ENCODE measurements at places on chromosomes 6 and 20.

GRCh38 chr6:30002871-30003270, 58.2 kb upstream of the POLR1H start:
- no peak for DNase-seq

DNA sequence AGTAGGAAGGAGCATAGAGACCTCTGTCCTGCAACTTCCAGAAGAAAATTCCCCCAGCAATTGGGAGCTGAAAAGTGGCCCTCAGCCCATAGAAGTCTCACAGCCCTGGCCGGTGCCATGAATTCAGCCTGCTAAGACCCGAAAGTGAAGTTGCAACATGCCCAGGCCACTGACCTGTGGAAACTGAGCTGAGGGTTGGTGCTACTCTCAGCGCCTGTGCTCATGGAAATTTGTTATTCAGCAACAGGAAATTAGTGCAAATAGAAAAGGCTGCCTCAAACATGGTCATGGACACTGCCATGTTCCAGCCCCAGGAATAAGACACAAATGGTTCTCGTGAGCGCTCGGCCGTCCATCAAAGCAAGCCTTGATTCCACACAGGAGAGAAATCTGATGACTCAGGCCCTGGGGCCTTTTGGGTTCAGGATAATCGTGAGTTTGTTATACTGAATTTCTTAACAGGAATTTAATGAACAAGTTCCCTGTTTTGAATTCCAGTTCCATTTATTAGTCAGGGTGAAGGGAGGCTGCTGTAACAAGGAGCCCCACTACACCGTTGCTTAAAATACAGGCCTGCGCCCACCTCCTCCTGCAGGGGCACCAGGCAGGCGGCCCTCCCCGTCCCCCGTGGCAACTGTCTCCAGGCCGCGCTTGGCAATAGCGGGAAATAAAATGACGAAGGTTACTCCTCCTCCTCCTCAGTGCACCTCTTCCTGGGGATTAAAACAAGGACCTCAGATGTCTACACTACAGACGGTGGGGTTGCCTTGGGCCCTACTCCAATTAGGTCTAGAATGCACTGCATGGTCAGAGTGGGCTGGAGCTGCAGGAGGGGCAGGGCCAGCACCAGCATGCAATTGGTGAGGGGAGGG, 152.9 kb downstream of the ERMARD start:
- no peak for DNase-seq

- no peak for DNase-seq
Observed at GRCh38 chr6:41730531-41731436, 4.6 kb downstream of the TFEB start.

- no peak for DNase-seq
Observed at GRCh38 chr20:54633374-54634355, 158.3 kb downstream of the DOK5 start.

DNA sequence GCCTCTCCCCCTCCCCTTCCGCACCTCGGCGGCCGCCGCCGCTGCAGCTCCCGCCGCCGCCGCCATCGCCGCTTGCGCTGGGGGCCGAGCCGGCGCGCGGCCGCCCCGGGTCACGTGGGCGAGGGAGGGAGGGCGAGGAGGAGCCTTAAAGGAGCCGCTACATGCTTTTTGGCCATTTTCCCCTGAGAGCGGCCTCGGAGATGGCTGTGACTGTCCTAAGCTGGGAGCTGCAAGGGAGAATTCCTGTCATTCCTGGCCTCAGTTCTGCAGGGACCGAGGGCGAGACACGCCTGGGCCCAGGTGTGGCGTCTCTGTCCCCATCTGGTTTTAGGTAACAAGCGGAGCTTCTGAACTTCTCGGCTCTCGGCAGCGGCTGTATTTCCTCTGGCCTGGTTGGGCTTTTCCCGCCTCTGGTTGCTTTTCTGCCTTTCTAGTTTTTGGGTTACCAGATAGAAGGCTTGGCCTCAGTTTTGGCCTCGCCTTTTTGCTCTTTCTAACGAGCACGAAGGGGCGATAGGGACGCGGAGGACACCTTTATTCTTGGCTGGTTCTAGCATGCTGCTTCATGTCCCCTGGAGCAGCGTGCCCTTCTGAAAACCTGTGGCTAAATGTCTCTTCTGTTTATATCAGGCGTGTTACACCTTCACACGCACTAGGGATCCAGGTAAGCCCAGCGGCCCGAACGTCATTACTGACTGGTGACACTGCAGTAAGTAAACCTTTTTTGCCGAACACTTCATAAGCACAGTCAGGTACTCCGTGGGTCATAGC, at the start of gene EHMT2:
Gene EHMT2, minus strand, starts transcription at position 87 of the 771 bp plus-strand sequence. Its CDS starts 21 bp downstream, at position 66.
- peak; percentile 94 for DNase-seq

- DNase-seq, result no peak
Observed at GRCh38 chr20:11429168-11429567, 488.5 kb upstream of the BTBD3 start.

- no peak for DNase-seq
Observed at GRCh38 chr6:6008089-6008647, 1.4 kb upstream of the NRN1 start.

DNA sequence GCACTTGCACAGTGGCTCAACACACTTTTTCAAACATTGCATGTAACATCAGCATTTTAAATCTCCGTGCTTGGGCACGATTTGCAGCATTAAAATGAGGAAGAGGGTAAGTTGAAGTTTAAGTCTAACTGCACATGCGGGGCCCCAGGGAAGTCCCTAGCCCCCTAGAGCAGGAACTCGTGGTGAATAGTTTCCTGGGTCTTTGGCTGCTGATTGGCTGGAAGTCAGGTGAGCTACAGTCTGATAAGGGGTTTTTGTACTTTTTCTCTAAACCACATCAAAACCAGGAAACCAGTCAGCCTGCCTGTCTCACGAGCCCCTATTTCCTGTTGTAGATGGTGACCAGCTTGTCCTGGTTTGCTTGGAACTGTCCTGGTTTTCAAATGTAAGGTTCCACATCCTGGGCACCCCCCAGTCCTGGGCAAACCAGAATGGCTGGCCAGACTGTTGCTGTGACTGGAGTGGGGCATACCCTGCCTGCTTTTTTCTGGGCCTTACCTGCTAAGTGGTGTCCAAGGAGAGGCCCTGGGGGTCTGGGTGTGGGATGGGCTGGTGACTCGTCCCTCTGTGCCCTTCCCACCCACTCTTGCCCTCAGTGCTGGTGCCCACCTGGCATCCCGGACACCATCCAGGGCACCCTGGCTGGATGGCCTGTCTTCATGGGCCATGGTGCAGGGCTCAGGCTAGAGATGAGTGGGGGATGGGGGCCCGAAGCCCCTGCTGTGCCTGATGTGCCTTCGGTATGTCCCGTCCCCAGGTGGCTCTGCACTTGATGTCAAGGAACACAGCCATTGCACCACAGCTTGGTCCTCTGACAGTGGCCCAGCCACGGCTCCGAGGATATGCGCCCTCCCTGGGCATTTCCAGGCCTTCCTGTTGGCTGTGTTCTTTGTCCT, 31.8 kb downstream of the SUN5 start:
- DNase-seq, result peak; percentile 13

- no peak for DNase-seq
Observed at GRCh38 chr20:1588533-1589460, 31.0 kb downstream of the SIRPB1 start.

GRCh38 chr6:106714281-106714680, 84.9 kb downstream of the QRSL1 start:
- no peak for DNase-seq

- no peak for DNase-seq
Observed at GRCh38 chr6:42251500-42251899, 33.8 kb upstream of the MRPS10 start.

GRCh38 chr20:42267793-42268384, 649.7 kb upstream of the CHD6 start:
- no peak for DNase-seq

- DNase-seq, result no peak
Observed at GRCh38 chr6:21733311-21733710, 139.8 kb downstream of the SOX4 start.

DNA sequence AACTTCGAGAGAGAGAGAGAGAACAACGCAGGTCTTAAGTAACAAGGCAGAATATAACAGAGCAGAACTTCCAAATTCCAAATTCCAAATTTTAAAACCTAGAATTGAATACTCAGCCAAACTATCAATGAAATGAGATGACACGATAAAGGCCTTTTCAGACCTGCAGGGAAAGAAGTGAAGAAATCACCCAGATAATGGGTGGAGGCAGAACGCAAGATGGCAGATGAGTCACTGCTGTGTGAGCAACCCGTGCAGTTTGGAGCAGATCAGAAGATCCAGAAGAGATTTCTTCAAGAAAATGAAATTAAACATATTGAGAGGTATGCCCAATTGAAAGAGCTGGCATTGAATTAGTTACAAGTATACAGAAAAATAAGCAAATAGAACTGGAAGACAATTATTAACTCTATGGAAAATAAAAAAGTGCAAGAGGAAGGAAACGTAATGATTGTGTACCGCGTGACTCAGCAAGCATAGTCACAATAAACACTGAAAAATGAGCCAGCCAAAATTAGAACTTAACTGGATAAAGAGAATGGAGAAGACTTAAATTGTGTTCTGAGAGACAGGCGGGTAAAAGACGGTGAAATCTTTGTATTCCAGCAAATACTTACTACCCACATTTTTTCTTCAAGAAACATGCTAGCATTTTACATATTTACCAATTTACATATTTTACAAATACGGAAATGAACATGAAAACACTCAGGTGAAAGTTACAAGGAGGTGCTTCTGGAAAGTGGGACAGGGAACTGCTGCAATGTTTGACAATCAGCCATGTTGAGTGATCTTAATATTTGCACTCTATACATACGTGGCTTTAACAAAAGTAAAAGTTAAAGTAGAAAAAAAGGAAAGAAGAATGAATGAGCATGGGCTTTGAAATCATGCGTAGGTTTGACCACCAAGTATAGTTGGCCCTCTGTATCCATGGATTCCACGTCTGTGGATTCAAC, 87.9 kb upstream of the CDYL start:
- DNase-seq, result no peak

- DNase-seq, result peak; percentile 94
Observed at GRCh38 chr6:25017932-25018567, 82.3 kb upstream of the RIPOR2 start.

- peak; percentile 45 for DNase-seq
Observed at GRCh38 chr20:24166123-24166381, 177.5 kb upstream of the GGTLC1 start.

- no peak for DNase-seq
Observed at GRCh38 chr6:142913511-142914047, 31.4 kb downstream of the HIVEP2 start.

DNA sequence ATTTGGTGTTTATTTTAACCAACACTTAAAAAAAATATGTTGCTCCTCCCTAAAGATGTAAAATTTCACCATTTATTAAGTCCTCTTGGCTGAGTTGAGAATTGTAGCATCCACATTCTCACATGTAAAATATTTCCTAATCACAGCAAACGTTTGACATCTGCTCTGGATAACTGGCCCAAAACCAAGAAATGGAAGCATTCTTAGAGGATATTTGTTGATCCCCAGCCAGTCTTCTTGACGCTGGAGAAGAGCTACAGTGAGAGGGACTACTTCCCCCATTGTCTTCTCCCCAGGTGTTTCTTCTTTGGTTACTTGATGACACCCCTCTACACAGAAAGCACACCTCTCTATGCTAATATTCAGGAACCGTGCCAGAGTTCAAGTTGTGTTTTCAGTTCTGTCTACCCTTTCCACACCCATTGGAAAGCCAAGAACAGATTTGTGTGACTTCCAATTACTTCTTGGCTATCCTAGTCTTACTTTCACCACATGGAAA, 454.5 kb upstream of the JAG1 start:
- no peak for DNase-seq

DNA sequence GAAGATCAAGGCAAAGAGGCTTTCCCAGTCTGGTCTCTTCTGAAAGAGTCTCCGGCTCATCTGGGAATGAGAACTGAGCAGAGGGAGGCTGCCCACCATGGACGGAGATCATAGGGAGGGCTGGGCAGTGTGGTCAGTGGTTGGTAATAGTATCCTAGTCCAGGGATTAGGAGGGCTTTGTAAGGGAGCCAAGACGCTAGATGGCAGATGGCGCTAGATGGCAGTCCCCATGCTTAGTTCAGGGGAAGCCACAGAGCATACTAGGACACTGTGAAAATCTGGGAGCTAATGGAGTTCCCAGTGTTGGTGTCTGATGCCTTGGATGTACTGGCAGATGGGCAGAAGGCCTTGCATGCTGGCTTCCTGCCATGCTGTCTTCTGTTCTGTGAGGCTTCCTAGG, 21.7 kb upstream of the DAAM2 start:
- DNase-seq, result no peak

DNA sequence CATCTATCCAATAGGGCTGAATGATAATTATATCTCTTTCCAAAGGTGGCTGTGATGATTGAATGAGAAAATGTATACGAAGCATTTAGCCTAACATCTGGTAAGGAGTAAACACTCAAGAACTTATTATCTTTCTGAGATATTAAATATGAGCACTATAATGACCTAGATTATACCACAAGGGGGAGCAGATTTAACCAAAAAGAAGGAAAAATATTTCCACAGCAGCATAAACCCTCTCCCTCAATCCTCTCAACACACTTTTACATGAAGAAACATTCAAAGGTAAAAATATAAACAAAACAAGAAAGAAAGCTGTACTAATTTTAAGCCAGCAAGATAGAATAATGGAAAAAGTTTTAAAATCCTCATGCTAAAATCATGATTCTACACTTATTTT, 68.4 kb downstream of the SHPRH start:
- no peak for DNase-seq

GRCh38 chr6:93036835-93037234, 382.5 kb downstream of the EPHA7 start:
- peak; percentile 62 for DNase-seq

- no peak for DNase-seq
Observed at GRCh38 chr6:129895692-129896091, 34.6 kb upstream of the TMEM244 start.

- no peak for DNase-seq
Observed at GRCh38 chr6:143934331-143934730, 70.1 kb downstream of the ZC2HC1B start.

GRCh38 chr20:18943542-18943941, 130.0 kb downstream of the SCP2D1 start:
- no peak for DNase-seq

DNA sequence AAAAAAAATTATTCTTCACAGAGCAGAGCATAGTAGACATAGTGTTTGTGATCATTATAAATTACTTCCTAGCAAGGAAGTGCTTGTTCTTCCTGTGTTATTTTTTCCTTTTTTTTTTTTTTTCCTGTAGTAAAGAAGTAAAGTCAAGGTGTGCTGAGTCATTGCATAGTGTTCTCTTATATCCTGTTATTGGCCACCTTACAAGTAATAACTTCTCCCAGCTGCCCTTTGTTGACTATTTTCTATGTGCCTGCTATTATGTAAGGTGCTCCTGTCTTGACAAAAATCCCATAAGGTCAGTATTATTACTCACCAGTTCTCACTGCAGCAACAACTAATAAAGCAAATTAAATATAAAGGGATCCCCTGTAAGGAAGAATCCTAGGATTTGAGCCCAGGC, 195.3 kb downstream of the GJA1 start:
- DNase-seq, result no peak

DNA sequence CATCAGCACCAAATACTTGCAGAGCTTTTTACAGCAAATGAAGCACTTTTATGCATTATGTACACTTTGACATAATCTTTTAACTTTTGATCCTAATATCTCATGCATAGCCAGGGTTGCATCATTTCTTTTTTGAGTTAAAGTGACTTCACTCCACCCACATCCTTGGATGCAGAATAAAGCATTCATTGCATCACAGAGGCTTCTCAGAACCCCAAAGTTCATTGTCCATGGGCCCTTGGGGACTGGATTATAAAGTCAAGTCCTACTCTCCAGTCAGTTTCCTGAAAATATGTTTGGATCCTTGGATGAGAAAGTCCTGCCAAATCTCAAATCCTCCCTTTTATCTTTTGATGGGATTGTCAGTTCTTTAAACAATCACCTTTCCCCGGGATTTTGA, 10.6 kb upstream of the EFHC1 start:
- no peak for DNase-seq

Data from GM23338 (cell line).